ENCODE measurements at places on chromosomes 16 and 17.

- DNase-seq: no peak
Observed at GRCh38 chr17:1643999-1644492, 1.5 kb downstream of the SCARF1 start.

DNA sequence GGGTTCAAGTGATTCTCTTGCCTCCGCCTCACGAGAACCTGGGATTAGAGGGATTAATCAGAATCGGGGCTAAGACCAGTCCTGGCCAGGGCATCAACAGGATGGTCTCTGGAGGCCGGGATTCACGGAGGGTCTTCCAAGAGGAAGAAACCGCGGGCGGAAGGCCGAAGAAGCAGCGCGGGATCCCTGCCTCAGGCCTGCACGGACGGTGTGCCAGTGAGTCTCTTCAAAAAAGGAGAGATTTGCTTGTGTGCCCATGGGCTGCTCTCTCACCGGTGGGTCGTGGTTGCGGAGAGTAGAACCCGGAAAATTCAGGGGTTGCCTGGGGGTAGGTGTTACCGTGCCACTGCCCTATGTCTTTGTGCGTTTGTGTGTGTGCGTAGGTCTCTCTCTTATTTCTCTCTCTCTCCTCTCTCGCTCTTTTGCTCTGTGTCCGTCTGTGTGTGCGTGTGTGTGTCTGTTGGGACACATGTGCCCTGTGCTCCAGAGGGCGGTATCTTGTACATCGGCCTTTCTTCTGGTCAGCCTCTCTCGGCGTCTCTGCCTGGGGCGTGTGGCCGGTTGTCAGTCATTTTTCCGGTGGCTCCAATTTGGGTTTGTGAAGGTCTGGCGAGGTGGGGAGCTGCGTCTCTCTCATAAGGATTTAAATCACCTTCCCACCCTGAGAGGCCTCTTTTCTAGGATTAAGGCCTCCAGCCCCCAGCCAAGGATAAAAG, 613.2 kb downstream of the KCNJ18 start:
- DNase-seq: no peak

DNA sequence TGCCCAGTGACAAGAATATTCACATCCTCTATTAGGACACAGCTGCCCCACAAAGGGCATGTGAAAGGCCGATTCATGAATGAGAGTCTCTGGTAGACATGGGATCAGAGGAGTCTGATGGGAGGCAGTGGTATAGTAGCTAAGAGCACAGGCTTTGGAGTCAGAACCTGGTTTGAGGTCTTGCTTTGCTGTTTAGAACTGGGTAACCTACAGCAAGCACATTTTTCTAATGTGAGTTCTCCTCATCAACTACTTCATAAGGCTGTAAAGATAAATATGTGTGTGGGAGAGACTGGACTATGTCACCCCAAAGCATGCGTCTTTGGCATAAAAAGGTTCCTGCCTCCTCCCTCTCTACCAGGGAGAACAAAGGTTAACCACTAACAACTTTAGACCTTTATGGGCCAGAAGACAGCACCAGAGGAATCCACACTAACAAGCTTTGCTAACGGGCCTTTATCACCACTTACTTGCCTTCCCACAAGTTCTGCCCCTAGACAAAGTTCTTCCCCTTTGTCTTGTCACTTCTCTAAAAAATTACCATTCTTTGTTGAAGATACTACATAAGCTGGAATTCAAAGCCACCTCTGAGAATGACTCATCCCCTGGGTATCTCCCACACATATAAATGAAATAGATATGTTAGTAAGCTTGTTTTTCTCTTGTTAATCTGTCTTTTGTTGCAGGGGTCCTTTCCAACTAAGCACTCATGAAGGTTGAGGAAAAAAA, 21.1 kb downstream of the CDR2 start:
- DNase-seq: no peak

DNA sequence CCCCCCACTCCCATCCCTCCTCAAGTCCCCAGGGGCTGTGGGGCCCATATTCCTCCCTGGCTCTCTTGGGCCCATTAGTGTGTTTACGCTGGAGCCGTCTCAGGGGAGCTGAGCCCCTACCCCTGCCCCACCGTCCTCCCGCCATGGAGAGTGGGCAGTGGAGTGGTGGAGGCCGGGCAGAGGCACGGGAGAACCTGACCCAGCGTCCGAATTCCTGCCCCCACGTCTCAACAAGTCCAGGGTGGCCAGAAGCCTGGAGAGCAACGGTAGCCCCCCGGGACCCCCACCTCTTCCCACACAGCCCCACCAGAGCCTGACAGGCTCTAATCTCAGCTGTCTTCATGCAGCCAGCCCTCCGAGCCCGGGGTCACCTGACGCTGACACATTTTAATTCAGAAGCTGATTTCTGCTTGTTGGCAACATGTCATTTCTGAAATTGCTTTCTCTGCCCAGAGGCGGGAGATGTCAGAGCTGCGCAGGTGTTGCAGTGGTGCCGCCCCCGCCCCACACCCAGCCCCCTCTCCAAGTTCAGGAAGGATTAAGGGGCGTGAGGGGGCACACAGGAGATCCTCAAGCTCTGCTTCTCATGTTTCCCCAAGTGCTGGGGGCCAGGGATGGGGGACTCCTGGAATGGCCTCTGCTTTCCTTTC, 32.6 kb downstream of the WNT9B start:
- DNase-seq: no peak

DNA sequence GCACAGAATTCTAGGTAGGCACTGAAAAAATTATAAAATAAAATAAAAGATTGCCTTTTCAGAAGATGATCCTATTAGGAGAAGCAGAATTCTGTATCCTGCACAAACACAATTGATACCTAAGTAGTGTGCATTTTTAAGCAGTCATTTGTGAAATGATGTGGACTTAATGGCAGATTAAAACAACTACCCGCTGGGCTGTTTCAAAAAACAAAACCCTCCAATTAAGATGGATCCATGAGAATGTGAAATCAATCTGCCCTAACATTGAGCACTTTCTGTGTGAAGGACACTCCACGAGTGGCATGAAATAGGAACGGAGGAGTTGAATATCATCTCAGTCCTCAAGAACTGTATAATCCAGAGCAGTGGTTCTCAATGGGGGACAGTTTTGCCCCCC, 1012.8 kb upstream of the EEF2KMT start:
- DNase-seq: no peak

- peak; percentile 75 for DNase-seq
Observed at GRCh38 chr16:88920618-88921590, 54.4 kb upstream of the PABPN1L start.

- no peak for DNase-seq
Observed at GRCh38 chr17:74552037-74552436, 6.1 kb upstream of the CD300C start.
